Osteocyte (in vitro differentiated cells): ENCODE measurements at places on chromosomes 2 and 18. TPM values are rescaled to one million over a fixed set of nuclear protein-coding genes. Genes with fewer than 3 reads are reported as not detected.

DNA sequence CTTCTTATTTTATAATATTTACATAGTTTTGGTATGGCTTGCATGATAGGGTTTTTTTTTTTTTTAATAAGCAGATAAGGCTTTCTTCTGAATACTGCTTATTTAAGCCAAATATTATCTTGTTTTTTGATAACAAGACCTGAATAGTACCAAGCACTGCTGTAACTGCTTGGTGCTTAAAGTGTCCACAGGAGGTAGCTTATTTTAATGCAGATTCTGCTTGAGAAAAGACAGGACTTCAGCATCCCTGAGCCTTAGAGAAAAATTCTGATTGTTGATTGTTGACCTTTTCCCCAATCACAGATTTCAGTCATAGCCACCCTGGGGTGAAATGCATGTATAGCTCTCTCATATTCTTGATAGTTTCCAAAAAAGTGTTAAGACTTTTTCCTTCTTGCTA lies 336.4 kb downstream of the CTNNA2 start:
- H3K4me3 ChIP-seq, result no peak overlapping the region
- no peak for DNase-seq
- H3K4me1 ChIP-seq, result no peaks in the 10 kb centered on the region
- no peak overlapping the region for H3K27ac ChIP-seq

GRCh38 chr2:190574169-190574568 lies 39.6 kb upstream of the NEMP2 start:
- H3K36me3 ChIP-seq, result no peaks in the 10 kb centered on the region
- DNase-seq, result no peak
- no peaks in the 10 kb centered on the region for H3K27me3 ChIP-seq
- no peak overlapping the region for H3K4me3 ChIP-seq

DNA sequence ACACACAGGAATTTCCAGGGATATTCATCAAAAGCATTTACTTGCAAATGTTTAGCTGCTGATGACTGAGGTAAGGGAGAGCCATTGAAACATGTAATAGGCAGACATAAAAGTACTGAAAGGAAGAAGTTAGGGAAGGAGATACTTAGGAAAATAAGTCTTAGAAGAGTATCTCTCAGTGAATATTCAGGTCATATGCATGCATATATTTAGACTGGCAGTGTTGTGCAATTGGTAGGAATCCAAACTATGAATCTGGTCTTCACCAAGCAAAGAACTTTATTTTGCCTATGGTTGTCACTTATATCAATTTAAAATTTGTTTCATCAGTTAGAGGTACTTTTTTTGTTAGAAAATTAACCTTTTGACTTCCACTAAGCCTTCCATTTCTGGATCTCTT lies 1490.7 kb downstream of the SUCLG1 start:
- no peaks in the 10 kb centered on the region for H3K36me3 ChIP-seq
- no peak overlapping the region for H3K4me3 ChIP-seq
- DNase-seq, result no peak
- H3K27me3 ChIP-seq, result peaks cover 6% of the 10 kb centered on the region

GRCh38 chr2:171531291-171531690 lies 9.0 kb downstream of the CYBRD1 start:
- DNase-seq, result no peak
- peak overlapping the region; percentile 66 for H3K4me3 ChIP-seq
- peak overlapping the region; percentile 92 for H3K27ac ChIP-seq
- peaks cover 48% of the 10 kb centered on the region for H3K4me1 ChIP-seq
- H3K36me3 ChIP-seq, result peaks cover 22% of the 10 kb centered on the region
- H3K27me3 ChIP-seq, result no peaks in the 10 kb centered on the region

- no peak overlapping the region for H3K4me3 ChIP-seq
- no peak overlapping the region for H3K27ac ChIP-seq
- H3K27me3 ChIP-seq, result no peaks in the 10 kb centered on the region
- DNase-seq, result no peak
Observed at GRCh38 chr2:33238111-33238510, 238.3 kb upstream of the RASGRP3 start.

DNA sequence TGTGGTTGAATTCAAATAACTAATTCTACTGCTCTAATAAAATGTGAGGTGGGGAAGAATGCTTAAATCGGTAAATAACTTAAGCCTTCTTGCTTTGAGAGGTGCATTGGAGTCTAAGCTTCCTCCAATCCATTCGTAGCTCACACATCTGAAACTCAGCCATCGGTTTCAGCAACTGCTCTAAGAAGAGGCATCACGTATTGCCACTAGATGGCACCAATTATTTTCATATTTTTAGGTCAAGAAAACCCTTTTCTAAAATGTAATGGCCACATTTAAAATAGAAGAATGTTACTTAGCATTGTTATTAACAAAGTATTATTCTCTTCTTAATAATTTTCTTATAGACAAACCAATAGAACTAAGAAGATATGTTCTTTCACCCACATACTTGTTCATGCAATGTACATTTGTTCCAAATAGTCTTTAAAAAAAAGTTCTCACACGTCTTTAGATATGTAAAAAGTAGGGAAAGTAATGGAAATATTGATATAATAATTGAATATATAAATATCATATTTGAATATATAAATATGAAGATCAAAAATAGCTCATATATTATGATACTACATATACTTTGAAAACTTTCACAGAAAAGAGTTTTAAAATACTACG lies 229.8 kb downstream of the CCDC178 start:
- no peaks in the 10 kb centered on the region for H3K36me3 ChIP-seq
- peaks cover 35% of the 10 kb centered on the region for H3K27me3 ChIP-seq
- no peaks in the 10 kb centered on the region for H3K4me1 ChIP-seq
- DNase-seq, result no peak
- H3K4me3 ChIP-seq, result no peak overlapping the region
- H3K27ac ChIP-seq, result no peak overlapping the region

GRCh38 chr2:137865954-137866540 lies 98.2 kb upstream of the HNMT start:
- H3K4me1 ChIP-seq, result no peaks in the 10 kb centered on the region
- no peaks in the 10 kb centered on the region for H3K36me3 ChIP-seq
- H3K27ac ChIP-seq, result no peak overlapping the region
- H3K27me3 ChIP-seq, result peaks cover 16% of the 10 kb centered on the region

- H3K36me3 ChIP-seq, result no peaks in the 10 kb centered on the region
- no peak for DNase-seq
- H3K27ac ChIP-seq, result no peak overlapping the region
- H3K4me3 ChIP-seq, result no peak overlapping the region
Observed at GRCh38 chr2:149877074-149877473, 289.5 kb upstream of the MMADHC start.

DNA sequence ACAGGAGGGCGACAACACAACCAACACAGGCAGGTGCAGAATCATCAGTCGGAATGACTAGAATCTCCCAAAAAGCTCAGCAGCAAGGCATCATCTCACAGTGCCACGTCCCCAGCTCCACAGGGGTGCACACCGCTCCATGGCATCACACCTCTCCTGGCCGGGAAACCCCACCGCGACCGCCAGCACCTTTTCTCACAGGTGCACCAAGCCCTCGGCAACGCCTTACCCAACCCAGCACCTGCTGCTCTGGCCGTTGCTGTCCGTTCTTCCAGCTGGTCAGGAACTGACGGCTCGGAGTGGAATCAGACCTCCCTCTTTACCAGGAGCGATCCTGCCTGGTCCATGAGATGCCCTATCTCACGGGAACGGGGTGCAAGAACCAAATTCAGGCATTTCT lies 61.3 kb downstream of the ZNF516 start:
- no peak overlapping the region for H3K27ac ChIP-seq
- H3K27me3 ChIP-seq, result no peaks in the 10 kb centered on the region
- no peak overlapping the region for H3K4me3 ChIP-seq
- peaks cover 2% of the 10 kb centered on the region for H3K4me1 ChIP-seq
- peaks cover 30% of the 10 kb centered on the region for H3K36me3 ChIP-seq

DNA sequence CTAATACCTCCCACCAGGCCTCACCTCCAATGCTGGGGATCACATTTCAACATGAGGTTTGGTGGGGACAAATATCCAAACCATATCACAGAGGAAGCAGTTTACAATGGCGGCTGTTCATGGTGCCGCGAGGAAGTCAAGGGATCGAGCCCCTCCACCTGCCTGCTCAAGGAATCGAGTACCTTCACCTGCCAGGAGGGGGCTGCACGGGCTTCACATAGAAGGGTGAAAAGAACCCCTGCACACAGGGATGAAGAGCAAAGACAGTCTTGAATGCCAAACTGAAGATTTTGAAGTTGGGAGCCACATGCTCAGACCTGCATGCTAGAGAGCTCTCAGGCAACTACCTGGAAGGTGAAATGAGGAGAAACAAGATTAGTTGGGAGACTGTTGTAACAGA lies 110.3 kb downstream of the KCNF1 start:
- no peaks in the 10 kb centered on the region for H3K36me3 ChIP-seq
- H3K27me3 ChIP-seq, result peaks cover 31% of the 10 kb centered on the region
- H3K27ac ChIP-seq, result no peak overlapping the region
- peak; percentile 38 for DNase-seq
- H3K4me1 ChIP-seq, result no peaks in the 10 kb centered on the region

DNA sequence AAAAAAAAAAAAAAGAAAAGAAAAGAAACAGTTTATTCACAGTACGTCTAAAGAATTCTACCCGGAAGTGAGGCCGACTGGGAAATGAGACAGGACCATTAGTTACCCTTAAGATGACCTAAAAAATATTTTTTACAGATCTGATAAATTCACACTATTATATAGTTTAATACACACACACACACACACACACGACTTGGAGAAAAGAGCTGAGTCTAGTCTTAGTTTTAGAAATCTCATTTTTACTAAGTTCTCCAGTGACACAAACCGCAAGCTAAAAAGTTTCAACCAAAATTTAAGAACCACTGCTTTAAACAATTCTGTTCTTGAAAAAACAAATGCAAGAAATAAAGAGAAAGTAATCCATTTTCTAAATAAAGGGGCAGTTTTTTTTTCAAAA lies 27.1 kb downstream of the ST3GAL5 start:
- peak overlapping the region; percentile 57 for H3K27ac ChIP-seq
- H3K27me3 ChIP-seq, result no peaks in the 10 kb centered on the region
- H3K36me3 ChIP-seq, result peaks cover 23% of the 10 kb centered on the region
- DNase-seq, result no peak

- no peaks in the 10 kb centered on the region for H3K36me3 ChIP-seq
- no peak overlapping the region for H3K27ac ChIP-seq
- H3K27me3 ChIP-seq, result peaks cover 26% of the 10 kb centered on the region
- no peak overlapping the region for H3K4me3 ChIP-seq
- peaks cover 10% of the 10 kb centered on the region for H3K4me1 ChIP-seq
Observed at GRCh38 chr2:162840598-162841246, 2.2 kb upstream of the KCNH7 start.

DNA sequence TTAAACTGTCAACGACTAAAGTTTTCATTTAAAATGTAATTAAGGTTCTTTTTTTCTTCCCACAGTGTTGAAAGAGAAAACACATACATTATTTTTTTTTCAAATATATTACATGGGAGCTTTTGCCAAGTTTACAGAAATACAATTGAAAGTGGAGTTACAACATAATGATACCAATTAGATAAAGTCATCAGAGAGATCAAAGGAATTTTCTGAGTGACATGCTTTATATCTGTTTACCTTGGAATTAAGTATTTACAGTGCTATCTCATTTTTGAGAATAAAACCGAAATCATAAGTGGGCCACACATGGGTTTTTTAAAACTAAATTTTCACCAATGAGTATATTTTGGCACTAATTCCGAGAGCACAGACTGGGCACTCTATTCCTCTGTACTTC lies 165.2 kb downstream of the RAPGEF4 start:
- no peaks in the 10 kb centered on the region for H3K36me3 ChIP-seq
- H3K27ac ChIP-seq, result no peak overlapping the region
- no peak overlapping the region for H3K4me3 ChIP-seq
- peaks cover 36% of the 10 kb centered on the region for H3K27me3 ChIP-seq

- H3K27me3 ChIP-seq, result peaks cover 14% of the 10 kb centered on the region
- no peak overlapping the region for H3K4me3 ChIP-seq
- H3K36me3 ChIP-seq, result no peaks in the 10 kb centered on the region
Observed at GRCh38 chr18:36322408-36322728, 24.9 kb downstream of the FHOD3 start.

DNA sequence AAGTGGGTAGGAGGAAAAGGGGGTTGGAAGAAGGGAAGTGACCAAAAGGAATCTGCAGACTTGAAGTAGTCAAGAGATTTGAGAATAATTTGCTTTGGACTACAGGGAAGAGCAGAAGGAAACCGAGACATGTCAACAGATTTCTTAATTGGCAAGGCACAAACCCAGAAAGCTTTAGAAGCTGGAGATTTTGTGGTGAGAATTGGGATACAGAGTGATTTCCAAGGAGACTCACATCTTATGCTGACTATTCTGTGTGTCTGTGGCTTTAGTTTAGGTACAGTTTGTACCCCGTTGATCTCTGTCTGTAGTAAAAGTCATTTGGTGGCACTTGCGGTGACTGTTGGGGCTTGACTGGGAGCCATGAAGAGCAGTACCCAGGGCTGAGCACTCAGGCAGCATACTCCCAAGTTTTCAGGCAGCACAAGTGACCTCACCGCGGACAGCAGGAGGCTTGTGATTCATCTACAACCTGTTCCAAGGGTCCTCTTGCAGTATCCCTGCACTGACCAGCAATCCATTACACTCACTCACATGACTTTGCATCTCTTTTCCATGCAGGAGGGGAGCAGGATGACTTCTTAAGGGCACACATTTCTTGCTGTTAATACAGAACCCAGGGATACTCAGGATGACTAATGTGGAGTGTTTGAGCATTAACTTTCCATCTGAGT lies 97.1 kb upstream of the TNP1 start:
- H3K36me3 ChIP-seq, result peaks cover 10% of the 10 kb centered on the region
- peaks cover 4% of the 10 kb centered on the region for H3K27me3 ChIP-seq
- H3K4me1 ChIP-seq, result no peaks in the 10 kb centered on the region
- no peak overlapping the region for H3K27ac ChIP-seq
- no peak overlapping the region for H3K4me3 ChIP-seq

GRCh38 chr2:110679337-110679707 lies 1.5 kb upstream of the BUB1 start:
- peaks cover 37% of the 10 kb centered on the region for H3K4me1 ChIP-seq
- peak overlapping the region; percentile 98 for H3K27ac ChIP-seq
- peaks cover 17% of the 10 kb centered on the region for H3K27me3 ChIP-seq
- H3K4me3 ChIP-seq, result peak overlapping the region; percentile 96

- H3K27me3 ChIP-seq, result peaks cover 53% of the 10 kb centered on the region
- H3K36me3 ChIP-seq, result no peaks in the 10 kb centered on the region
- H3K4me3 ChIP-seq, result no peak overlapping the region
- DNase-seq, result no peak
- H3K4me1 ChIP-seq, result no peaks in the 10 kb centered on the region
Observed at GRCh38 chr18:47180765-47181164, 4.6 kb upstream of the IER3IP1 start.

TACR1 gene
- total RNA-seq, result not detected in 2 replicates

LOXHD1 gene
- not detected in 2 replicates for total RNA-seq

TCF23 gene
- total RNA-seq, result not detected in 2 replicates

ALPG gene
- not detected in 2 replicates for total RNA-seq

TRABD2A gene
- 0.21 and 0.99 TPM in 2 replicates for total RNA-seq

SCN2A gene
- total RNA-seq, result 0.24 and 0.73 TPM in 2 replicates

SLC38A11 gene
- total RNA-seq, result not detected in 2 replicates

DHRS9 gene
- total RNA-seq, result not detected in 2 replicates

REG1B gene
- total RNA-seq, result not detected in 2 replicates

SERPINB13 gene
- total RNA-seq, result not detected in 2 replicates

FBXO48 gene
- 0.81 and 1.0 TPM in 2 replicates for total RNA-seq

ADRA2B gene
- total RNA-seq, result not detected in 2 replicates
